ENCODE measurements at places on chromosomes 7 and 10. TPM values are rescaled to one million over a fixed set of nuclear protein-coding genes. Genes with fewer than 3 reads are reported as not detected.

DNA sequence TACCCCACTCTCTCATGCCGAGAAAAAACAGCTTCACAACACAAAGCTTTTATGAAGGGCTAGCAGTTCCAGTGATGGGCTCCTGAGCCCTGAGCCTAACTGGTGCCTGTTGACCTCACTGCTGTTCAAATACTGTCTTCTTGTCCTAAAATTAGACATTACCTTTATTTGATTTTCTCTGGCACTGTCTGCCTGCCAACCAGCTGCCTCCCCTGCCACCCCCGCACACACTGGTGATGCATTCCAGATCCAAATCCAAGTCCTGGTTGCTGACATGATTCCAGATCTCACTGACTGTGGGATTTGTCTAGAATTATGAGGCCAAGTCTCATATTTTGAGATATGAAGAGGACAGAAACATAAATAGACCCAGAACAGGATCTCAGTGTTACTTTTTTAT, 816.2 kb downstream of the NRG3 start:
- no peak overlapping the region for H3K4me3 ChIP-seq
- no peak overlapping the region for H3K27ac ChIP-seq
- no peaks in the 10 kb centered on the region for H3K4me1 ChIP-seq
- no peak for DNase-seq
- H3K27me3 ChIP-seq, result no peaks in the 10 kb centered on the region

DNA sequence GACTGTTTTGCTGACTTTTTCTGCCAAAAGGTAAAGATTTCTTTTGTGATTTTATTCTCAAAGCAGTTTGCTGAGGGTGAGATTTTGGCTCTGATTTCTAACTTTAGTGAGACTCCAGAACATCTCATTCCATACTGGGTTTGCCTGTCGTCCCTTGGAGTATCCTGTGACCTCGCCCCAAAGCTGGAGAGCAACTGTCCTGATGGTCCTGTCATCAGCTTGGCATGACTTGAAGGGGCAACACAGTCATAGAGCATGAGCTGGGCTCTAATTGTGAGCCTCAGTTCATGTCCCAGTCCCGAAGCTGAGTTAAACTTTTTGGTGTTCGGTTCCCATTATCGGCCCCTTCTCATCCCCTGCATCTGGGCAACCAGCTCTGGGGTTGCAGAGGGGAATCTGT, 23.4 kb downstream of the C10orf90 start:
- H3K36me3 ChIP-seq, result no peaks in the 10 kb centered on the region
- H3K4me3 ChIP-seq, result no peak overlapping the region

DNA sequence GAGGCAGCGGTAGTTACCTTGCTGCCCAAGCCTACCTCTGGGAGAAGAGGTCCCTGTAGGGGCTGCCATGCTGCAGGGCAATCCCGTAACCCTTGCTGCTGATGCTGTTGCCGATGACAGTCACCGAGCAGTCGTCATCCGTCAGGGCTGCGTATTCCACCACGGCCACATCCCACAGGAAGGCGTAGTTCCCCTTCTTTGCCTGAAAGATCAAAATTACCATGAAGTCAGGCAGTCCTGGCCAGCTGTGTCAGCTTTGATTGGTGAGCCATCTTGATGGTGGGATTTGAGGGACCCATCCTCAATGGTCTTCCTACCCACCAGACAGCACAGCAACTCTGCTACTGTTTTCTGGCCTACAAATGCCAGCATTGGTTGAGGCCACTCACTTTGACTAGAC, 746.8 kb downstream of the GRID1 start:
- no peaks in the 10 kb centered on the region for H3K27me3 ChIP-seq
- no peaks in the 10 kb centered on the region for H3K36me3 ChIP-seq
- no peak overlapping the region for H3K4me3 ChIP-seq
- no peaks in the 10 kb centered on the region for H3K4me1 ChIP-seq
- H3K27ac ChIP-seq, result no peak overlapping the region
- DNase-seq, result no peak

GRCh38 chr7:106772655-106773108, 92.4 kb upstream of the PIK3CG start:
- H3K27ac ChIP-seq, result no peak overlapping the region
- no peaks in the 10 kb centered on the region for H3K36me3 ChIP-seq
- no peaks in the 10 kb centered on the region for H3K4me1 ChIP-seq
- no peak overlapping the region for H3K4me3 ChIP-seq

DNA sequence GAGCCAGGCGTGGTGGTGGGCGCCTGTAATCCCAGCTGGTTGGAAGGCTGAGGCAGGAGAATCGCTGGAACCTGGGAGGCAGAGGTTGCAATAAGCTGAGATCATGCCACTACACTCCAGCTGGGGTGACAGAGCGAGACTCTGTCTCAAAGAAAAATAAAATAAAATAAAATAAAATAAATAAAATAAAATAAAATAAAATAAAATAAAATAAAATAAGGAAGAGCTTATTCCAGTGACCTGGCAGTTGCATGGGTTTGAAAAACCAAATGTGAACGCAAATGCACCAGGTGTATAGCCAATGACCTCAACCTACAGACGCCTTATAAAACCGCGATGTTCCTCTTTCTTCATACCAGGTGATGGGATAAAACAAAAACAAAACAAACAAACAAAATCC, 995.7 kb downstream of the TYW1 start:
- no peak for DNase-seq
- no peaks in the 10 kb centered on the region for H3K4me1 ChIP-seq
- no peak overlapping the region for H3K4me3 ChIP-seq
- no peak overlapping the region for H3K27ac ChIP-seq
- H3K27me3 ChIP-seq, result no peaks in the 10 kb centered on the region

Gene CALML3
- 3.6 TPM for total RNA-seq

- H3K36me3 ChIP-seq, result no peaks in the 10 kb centered on the region
- no peak for DNase-seq
- H3K27me3 ChIP-seq, result no peaks in the 10 kb centered on the region
- H3K27ac ChIP-seq, result peak overlapping the region; percentile 42
- no peak overlapping the region for H3K4me3 ChIP-seq
These were observed 60.2 kb downstream of the CHST15 start for GRCh38 chr10:124032971-124033886.
